ENCODE measurements at places on chromosomes 12 and 14. TPM values are rescaled to one million over a fixed set of nuclear protein-coding genes. Genes with fewer than 3 reads are reported as not detected.

- DNase-seq: no peak
Observed at GRCh38 chr12:73390261-73390660, 1118.1 kb downstream of the TRHDE start.

P3H3 gene
- total RNA-seq: 92.6 TPM

DNA sequence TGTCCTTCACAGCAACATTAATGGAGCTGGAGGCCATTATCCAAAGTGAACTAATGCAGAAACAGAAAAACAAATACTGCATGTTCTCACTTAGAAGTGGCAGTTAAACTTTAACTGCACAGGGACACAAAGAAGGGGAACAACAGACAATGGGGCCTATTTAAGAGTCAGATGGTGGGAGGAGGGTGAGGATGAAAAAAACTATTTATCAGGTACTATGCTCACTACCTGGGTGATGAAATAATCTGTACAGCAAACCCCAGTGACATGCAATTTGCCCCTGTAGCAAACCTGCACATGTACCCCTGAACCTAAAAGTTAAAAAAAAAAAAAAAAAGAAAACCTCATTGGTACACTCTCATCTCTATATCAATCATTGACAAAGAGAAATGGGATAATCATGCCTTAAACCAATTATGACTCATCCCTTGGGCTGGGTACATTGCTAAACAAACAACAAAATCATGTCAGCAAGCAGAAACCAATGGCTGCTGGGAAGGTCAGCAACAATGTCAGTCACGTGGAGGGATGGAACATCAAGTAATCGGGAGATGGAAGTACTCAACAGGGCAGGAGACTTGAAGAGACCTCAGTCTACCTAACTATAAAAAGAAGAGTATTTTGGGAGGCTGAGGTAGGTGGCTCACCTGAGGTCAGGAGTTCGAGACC, 479.2 kb downstream of the RMST start:
- no peak for DNase-seq

DNA sequence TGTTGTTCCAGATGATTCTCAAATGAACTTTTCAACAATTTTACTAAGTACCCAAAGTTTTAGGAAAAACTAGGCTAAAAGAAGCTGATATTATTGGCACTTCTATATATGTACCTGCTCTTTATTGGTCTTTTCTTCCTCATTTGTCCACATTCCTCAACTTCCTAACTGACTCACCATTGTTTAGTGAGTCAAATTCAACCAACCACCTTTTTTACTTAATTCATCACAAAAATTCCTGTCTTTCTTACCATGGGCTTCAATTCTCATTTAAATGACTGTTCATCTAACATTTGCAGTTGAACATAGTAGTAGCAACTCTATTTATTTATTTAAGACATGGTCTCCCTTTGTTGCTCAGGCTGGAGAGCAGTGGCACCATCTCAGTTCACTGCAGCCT, 47.6 kb upstream of the SLC2A13 start:
- peak; percentile 9 for DNase-seq

GRCh38 chr12:26028953-26029735, 70.7 kb downstream of the RASSF8 start:
- peak; percentile 78 for DNase-seq

DNA sequence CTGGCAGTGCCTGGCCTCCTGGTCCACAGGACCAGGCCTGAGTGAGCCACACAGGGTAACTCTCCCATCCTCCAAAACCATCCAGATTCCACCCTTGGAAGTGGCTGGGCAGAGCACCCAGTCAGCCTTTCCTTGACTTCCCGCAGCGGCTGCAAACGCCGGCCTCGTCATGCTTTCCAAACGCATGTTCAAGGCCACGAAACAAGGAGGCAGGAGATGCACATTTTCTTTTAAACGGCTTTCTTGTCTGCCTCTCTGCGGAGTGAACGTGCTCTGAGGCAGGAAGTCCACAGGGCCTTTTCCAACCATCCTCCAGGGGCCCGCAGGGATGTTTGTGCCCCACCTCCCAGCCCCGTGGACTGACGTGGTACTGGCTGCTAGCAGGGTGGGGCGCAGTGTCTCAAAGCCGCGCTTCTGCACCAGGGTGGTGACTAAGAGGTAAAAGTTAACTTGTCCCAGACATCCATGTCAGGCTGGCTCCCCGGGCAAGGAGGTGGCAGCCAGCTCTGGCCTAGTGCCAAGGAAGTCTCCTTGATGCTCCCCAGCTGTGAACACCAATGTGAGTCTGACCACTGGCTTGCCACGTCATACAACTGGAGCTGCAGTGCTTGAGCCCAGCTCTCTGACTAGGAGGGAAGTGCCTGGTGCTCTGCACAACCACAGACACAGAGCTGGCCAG, 45.0 kb downstream of the KCNA5 start:
- DNase-seq: no peak

DNA sequence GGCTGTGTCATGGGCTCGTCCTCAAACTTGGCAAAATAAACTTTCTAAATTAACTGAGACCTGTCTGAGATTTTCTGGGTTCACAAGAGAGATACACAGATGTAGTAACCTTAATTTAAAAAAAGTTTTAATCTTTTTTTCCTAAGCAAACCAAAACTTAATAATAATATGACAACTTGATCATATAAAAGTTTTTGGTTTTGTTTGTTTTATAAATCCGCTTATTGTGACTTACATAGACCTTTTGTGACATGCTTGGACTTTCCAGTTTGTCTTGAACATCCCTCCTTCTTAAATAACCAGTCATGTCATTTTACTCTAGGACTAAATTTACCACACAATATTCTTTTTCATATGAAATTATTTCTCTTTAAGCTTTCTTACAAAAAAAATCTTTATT, 8.5 kb downstream of the RDH12 start:
- no peak for DNase-seq

DNA sequence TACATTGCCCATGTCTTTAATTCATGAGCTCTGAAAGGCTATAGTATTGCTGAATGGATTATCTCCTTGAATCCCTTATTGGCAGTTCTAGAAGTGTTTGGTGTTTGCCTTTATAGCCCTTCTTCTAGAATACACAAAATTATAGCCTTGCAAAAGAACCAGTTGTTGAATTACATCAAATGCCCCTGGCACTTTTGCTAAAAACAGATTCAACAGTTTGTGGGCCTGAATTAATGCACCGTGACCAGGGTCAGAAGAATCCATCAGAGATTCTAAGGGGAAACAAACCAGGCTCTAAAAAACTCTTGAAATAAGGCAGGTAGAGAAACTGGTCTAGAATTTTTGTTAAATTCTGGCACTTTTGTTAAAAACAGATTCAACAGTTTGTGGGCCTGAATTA, 197.8 kb downstream of the SOX5 start:
- DNase-seq: no peak

GRCh38 chr12:25997201-25997963, 38.9 kb downstream of the RASSF8 start:
- peak; percentile 96 for DNase-seq

DNA sequence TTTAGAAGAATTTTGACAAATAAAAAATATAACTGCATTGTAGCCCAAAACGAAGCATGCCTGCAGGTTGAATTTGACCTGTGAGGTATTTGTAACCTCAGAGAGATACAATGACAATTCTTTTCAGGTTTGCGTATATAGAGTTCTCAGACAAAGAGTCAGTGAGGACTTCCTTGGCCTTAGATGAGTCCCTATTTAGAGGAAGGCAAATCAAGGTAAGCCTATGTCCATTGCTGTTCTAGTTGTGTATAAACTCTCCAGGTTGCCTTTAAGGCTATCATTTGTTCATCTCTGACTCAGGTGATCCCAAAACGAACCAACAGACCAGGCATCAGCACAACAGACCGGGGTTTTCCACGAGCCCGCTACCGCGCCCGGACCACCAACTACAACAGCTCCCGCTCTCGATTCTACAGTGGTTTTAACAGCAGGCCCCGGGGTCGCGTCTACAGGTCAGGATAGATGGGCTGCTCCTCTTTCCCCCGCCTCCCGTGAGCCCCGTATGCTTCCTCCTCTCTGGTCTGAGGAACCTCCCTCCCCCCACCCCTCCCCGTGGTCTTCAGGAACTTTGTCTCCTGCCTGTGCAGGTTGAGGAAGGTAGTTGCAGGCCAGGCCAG, 2.7 kb downstream of the PABPN1 start:
- DNase-seq: no peak

SYNJ2BP gene
- total RNA-seq: 26.9 TPM

DNA sequence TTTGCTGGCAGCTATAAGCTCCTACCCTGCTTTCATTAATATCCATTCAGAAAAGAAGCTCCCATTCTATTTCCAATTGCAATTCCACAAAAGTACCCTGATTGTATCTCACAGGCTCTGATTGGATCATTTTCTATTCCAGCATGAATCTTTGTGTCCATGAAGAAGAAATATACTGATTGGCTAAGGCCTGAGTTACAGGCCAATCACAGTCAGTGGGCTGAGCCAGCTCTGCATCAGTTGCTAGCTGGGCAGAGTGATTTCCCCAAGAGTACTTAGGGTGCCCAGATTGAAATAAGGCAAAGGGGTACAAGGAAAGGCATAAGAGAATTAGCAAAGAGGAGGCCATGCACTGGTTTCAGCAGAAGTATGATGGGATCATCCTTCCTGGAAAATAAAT, 14.4 kb downstream of the ART4 start:
- DNase-seq: peak; percentile 39

- DNase-seq: no peak
Observed at GRCh38 chr12:64530566-64530965, 78.6 kb downstream of the TBK1 start.

IL31 gene
- total RNA-seq: not detected

TAS2R10 gene
- total RNA-seq: 0.66 TPM

DNA sequence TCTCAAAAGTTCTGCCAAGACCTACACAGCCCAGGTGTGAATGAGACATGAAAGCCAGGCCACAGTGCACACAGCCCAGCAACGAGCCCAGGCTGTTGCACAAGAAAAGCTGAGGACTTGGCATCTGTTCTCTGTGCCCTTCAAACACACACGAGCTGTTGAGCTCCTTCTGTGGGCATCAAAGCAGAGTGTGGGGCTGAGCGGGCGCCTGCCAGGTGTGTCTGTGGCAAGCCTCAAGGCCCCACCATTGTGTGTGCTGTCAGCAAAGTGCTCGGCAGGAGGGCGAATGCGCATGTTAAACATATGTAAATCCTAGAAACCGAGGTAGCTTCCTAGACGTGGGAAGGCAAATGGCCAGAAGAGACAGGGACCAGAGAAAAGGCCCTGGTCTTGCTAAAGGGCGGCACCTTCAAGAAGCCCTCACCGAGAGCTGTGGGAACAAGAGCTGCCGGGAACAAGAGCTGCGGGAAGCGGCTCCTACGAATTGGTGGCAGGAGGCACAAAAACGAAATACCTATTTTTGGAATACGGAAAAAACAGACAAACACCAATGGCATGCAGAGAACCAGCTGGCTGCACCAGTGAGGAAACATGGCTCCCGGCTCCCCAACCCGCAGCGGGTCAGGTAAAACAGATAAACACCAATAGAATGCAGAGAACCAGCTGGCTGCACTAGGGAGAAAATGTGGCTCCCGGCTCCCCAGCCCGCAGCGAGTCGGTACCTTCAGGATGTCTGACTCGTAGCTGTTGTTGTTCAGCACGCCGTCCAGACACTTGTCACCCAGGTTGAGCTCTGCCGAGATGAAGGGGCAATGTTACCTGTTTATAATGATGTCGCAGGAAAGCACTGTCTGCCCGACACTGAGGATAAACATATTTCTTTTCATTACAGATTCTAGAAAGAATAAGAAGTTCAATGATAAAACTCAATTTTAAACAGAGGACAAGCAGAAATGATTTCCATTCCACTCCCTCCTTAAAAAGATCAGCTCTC, 19.0 kb upstream of the GOLGA3 start:
- DNase-seq: no peak

DNA sequence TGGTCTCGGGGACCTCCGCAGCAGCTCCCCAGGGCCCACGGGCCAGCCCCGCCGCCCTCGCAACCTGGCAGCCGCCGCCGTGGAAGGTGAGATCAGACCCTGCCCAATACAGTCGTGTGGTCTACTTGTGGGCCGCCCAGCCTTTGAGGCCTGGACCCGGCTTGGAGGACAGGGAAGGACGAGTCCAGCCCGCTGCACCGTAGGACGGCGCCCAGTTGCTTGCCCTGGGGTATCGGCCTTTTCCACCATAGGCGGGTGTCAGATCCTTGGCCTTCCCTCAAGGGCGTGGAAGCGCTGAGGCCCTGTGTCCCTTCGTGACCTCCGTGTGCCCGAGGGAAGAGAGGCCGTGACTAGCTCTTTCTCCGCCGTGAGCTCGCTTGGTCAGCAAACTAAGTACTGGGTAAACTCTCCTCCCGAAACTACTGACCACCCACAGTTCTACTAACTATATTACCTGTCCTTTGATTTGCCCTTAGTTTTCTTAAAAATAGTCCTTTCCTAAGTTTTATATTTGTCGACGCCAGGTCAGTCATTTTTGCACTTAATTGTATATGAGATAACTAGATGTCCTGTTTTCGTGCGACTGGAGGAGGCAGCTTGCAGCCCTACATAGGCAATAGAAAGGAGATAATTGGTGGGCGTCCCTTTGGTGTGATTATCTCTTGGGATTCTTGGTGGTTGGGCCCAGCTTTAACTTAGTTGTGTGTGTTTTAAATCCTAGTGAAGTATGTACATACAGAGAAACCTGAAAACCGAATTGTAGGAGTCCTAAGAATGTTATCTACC, 757 bp downstream of the SLC25A3 start:
- DNase-seq: peak; percentile 38

FGF23 gene
- total RNA-seq: not detected

DNA sequence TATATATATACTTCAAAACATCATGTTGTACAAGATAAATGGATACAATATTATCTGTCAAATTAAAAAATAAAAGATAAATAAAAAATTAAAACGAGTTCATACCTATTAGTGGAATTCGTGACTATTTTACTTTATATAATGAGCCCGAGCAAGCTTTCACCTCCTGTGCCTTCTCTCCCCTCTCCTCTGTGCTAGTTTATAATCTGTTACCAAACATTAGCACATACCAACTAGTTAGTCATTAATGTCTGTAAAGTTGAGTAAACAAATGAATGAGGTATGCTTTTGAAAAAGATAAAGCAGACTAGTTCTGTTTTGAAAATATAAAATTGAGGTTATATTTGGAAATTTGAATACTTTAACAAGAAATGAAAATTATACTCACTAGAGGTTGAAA, 84.0 kb downstream of the LRRC9 start:
- DNase-seq: no peak

- DNase-seq: no peak
Observed at GRCh38 chr12:121792607-121793439, 665 bp downstream of the RHOF start.

CMA1 gene
- total RNA-seq: not detected

TMEM253 gene
- not detected for total RNA-seq

Data from endothelial cell of umbilical vein (primary cell).